ENCODE measurements at places on chromosomes 5 and 9. TPM values are rescaled to one million over a fixed set of nuclear protein-coding genes. Genes with fewer than 3 reads are reported as not detected.

MZB1 gene
- total RNA-seq = 1.2 TPM

LCN9 gene
- not detected for total RNA-seq

PCDHGA8 gene
- 4.5 TPM for total RNA-seq

LURAP1L gene
- 2.8 TPM for total RNA-seq

FAM153A gene
- total RNA-seq = 15.7 TPM

SPINK13 gene
- not detected for total RNA-seq

PCDHGC4 gene
- total RNA-seq = 1.8 TPM

PAX5 gene
- total RNA-seq = not detected

ROPN1L gene
- 1.3 TPM for total RNA-seq

NEUROG1 gene
- not detected for total RNA-seq

PCDHGA11 gene
- 3.4 TPM for total RNA-seq

SPEF2 gene
- 4.5 TPM for total RNA-seq

SRA1 gene
- total RNA-seq = 29.0 TPM

NMUR2 gene
- not detected for total RNA-seq

PCDHGB6 gene
- 6.1 TPM for total RNA-seq

CKMT2 gene
- 816 TPM for total RNA-seq

INSYN2B gene
- 0.57 TPM for total RNA-seq

GRCh38 chr9:125415583-125416460 is 154.2 kb downstream of the GAPVD1 start:
- DNase-seq = peak; percentile 26

DNA sequence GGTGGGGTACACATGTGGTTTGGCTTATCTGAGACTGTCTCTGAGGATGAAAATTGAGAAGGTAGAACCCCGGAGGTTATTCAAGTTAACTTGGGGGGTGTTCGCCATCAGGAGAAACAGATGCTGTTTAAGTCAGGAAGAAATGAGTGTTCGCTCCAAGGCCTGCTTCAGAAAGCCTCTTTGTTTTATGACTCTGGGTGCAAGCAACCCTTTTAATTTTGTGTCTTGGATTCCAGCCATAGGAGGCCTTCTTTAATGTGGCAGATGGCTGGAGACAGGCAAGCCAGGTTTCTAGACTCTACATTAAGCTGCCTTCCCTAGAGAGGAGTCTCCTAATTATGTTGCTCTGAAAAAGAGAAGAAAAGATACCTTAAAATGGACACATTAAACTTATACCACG is 4.2 kb upstream of the SMAD5 start:
- DNase-seq = no peak

- DNase-seq = no peak
Measured at GRCh38 chr5:6255956-6256355, 122.4 kb downstream of the MED10 start.

DNA sequence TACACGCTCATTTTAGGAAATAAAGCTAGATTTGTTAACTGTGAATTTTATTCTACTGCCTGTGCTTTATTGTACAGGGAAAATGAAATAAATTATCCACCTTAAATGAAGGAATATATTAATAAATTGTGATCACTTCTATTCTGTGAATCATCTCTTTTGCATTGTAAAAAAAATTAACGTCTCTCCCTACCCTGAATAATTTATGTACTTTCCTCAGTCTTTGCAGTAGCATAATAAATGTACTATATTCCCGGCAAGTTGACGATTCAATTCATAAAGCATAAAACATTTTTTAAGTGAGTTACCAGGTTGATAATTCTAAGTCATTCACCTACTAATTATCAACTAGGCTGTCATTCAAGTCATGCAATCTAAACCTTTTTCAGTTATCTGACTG is 1425.3 kb upstream of the CDH9 start:
- DNase-seq = no peak

DNA sequence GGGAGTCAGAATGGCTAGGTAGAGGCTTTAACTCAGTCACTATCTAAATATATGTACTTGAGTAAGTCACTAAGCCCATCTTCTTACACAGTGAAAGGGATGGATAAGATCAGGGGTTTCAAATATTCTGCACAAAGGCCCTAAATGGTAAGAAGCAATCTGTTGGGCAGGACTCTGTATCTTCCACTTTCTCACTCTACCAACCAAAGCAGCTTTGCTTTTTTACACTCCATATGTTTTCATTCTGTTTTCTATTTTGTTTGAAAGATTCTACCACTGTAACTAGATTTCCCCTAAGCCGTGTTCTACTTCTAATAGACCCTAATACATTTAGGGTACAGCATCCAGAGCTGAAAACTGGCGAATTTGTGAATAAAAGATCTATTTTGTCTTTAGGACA is 477.5 kb upstream of the NMUR2 start:
- DNase-seq = no peak

GRCh38 chr9:138028596-138028995 is 151.0 kb downstream of the CACNA1B start:
- DNase-seq = no peak

- DNase-seq = no peak
Measured at GRCh38 chr9:87479801-87480201, 17.9 kb upstream of the DAPK1 start.

- DNase-seq = no peak
Measured at GRCh38 chr9:80698725-80699410, 990.5 kb downstream of the TLE1 start.

DNA sequence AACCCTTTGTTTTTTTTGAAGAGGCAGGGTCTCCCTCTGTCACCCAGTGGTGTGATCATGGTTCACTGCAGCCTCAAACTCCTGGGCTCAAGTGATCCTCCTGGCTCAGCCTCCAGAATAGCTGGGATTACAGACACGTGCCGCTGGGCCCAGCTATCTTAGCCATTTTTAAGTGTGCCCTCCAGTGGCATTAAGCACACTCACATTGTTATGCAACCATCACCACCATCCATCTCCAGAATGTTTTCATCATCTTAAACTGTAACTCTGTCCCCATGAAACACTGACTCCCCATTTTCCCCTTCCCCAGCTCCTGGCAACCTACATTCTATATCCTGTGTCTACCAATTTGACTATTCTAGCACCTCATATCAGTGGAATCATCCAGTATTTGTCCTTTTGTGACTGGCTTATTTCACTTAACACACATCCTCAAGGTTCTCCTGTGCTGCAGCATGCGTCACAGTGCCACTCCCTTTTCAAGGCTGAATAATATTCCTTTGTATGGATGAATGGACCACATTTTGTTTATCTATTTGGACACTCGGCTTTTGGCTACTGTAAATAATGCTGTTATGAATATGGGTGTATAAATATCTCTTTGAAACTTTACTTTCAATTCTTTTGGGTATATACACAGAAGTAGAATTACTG is 12.5 kb upstream of the RAPGEF1 start:
- no peak for DNase-seq

- DNase-seq = no peak
Measured at GRCh38 chr5:43110606-43111170, 10.0 kb upstream of the ZNF131 start.

GRCh38 chr9:114910541-114910940 is 19.9 kb downstream of the TNFSF8 start:
- no peak for DNase-seq

DNA sequence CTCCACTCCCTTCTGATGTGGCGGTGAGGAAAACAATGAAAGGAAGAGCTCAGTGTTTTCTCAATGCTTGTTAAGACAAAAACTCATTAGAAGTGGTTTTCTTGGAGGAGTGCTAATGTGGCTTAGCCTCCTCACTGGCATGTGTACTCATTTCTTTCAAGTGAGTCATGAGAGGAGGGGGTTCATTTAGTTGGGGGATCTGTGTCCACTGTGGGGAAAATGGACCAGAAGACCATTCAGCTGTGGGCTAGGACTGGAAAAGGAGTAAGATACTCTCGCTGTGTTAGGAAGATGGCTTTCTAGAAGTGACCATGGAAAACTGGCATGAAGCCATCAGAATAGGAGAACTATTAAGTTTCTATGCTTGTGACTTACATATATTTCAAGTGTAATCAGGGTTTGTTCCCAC is 23.5 kb downstream of the KLF9 start:
- no peak for DNase-seq

GRCh38 chr5:5933651-5934050 is 444.7 kb downstream of the MED10 start:
- no peak for DNase-seq

DNA sequence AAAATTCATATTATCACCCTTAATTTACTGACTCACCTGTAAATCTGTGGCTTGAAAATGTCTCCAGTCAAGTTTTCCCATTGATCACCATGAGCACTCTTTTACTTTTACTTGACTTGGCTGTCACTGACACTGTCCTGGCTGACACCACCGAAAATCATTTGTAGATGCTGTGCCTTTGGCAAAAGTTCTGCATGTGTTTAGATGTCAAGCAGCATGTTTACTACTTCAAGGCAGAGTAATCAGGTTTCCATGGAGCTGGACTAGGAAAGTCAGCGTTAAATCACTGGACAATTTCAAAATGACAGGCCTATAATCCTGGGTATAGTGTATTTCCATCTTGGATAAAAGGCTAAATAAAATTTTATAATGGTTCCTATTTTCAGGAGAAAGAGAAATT is 1530.6 kb upstream of the CDH6 start:
- no peak for DNase-seq

DNA sequence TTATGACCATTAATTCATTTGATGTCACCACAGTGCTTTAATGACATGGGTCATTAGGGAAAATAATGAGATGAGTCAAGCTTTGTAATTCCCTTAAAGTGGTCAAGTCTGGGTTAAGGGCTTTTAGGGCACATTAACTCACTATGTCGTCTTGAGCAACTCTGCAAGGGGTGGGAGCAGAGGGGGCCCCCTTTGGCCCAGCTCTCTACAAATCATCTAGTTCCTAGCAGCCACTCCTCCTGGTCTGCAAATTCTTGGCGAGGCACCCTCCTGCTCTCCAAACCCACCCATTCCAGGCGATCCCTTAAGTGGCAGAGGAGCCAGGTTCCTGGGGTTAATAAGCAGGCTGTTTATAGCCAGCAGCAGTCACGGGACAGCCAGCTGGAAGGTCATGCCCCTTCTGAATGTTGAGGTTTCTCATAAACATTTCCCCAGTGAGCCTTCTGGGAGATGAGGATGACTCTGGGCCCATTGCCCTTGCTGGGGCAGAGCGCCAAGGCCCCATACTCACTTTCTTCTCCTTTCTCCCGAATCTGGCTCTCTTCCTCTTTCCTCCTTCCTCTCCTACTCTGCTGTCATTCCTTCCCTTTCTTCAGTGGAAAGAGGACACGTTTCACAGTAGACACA is 14.3 kb upstream of the GPX3 start:
- peak; percentile 85 for DNase-seq

DNA sequence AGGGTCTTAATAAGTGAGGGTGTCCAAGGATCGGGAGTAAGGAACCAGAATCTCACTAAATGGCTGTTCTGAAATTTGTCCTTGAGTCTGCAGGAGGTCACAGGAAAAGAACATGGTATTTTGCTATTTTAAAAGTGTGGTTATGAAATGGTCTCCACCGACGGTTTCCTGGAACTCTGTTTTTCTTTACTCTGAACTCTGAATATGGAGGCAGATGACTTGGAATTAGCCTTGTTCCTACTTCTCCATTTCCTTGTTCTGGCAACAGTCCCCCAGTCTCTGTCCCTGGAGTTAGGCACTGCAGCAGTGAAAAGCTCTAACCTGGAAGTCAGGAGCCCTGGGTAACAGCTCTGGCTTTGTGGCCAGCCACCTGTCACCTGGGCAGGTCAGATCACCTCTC is 46.6 kb upstream of the C5orf58 start:
- DNase-seq = no peak

GRCh38 chr5:79133657-79134451 is 22.2 kb downstream of the BHMT start:
- DNase-seq = peak; percentile 58

GRCh38 chr5:142358121-142358520 is 33.3 kb upstream of the SPRY4 start:
- no peak for DNase-seq

- DNase-seq = no peak
Measured at GRCh38 chr9:118362596-118362995, 658.4 kb downstream of the TLR4 start.
